ENCODE measurements at places on chromosomes 6 and 20.

DNA sequence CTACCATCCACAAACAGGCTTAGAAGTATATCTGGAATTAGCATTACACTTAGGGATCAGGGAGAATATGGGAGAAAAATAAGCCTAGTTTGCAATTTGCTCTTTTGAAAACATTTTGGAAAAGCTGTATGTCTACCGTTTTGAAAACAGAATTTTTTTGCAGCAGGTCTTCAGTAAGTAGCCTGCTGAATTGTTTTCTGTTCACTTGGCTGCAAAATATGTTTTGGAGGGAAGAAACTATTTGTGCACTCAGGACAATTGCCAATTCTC, 39.6 kb downstream of the ILRUN start:
- peak overlapping the region; percentile 98 for H3K27ac ChIP-seq
- peak overlapping the region; percentile 85 for H3K4me3 ChIP-seq
- peaks cover 23% of the 10 kb centered on the region for H3K36me3 ChIP-seq
- no peaks in the 10 kb centered on the region for H3K27me3 ChIP-seq

DNA sequence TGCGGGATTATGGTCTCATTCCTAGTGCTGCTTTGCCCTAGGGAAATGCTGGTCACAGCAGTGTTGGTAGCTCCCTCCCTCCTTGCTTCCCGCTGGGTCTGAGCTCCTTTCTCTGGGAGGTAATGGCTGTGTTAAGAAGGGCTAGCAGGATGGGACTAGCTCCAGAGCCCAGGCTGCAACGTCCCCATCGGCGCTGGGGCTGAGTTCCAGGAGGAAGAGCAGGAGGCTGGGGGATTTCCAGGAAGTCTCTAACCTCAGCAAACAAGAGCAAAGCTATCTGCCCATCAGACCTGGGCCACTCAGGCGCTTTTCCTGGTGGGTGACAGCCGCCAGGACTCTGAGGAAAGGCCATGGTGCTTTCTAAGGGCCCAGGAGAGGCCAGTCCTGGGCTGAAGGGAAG, 174.2 kb downstream of the DLL1 start:
- H3K4me3 ChIP-seq, result no peak overlapping the region
- peaks cover 2% of the 10 kb centered on the region for H3K27me3 ChIP-seq
- H3K36me3 ChIP-seq, result peaks cover 3% of the 10 kb centered on the region
- no peak for DNase-seq

GRCh38 chr6:160222491-160222890, 36.1 kb downstream of the SLC22A2 start:
- no peaks in the 10 kb centered on the region for H3K4me1 ChIP-seq
- no peak overlapping the region for H3K4me3 ChIP-seq
- DNase-seq, result no peak
- peaks cover 2% of the 10 kb centered on the region for H3K27me3 ChIP-seq
- H3K27ac ChIP-seq, result no peak overlapping the region
- H3K36me3 ChIP-seq, result no peaks in the 10 kb centered on the region

GRCh38 chr20:59195316-59195993, 31.8 kb downstream of the ZNF831 start:
- peaks cover 17% of the 10 kb centered on the region for H3K36me3 ChIP-seq
- no peak overlapping the region for H3K27ac ChIP-seq
- no peak for DNase-seq
- H3K4me1 ChIP-seq, result no peaks in the 10 kb centered on the region
- no peak overlapping the region for H3K4me3 ChIP-seq

- no peak overlapping the region for H3K27ac ChIP-seq
- H3K4me1 ChIP-seq, result no peaks in the 10 kb centered on the region
- H3K27me3 ChIP-seq, result no peaks in the 10 kb centered on the region
- no peaks in the 10 kb centered on the region for H3K36me3 ChIP-seq
- no peak for DNase-seq
These were observed 333.1 kb downstream of the ZFAND3 start for GRCh38 chr6:38152620-38153019.

All from T-helper 2 cell treated with Interferon-gamma antibody and Interleukin-4, amounts not matched to agents 5 μg/mL and 100 μg/mL, for 36 hours (primary cell).